CD4-positive, alpha-beta T cell treated with Interleukin-10 for 1 hour (primary cell): ENCODE measurements at places on chromosomes 5 and 9.

- no peak for DNase-seq
These were observed 823.3 kb upstream of the NUDT12 start for GRCh38 chr5:104385906-104386305.

GRCh38 chr9:17994695-17995425 is 416.0 kb downstream of the SH3GL2 start:
- DNase-seq: no peak

DNA sequence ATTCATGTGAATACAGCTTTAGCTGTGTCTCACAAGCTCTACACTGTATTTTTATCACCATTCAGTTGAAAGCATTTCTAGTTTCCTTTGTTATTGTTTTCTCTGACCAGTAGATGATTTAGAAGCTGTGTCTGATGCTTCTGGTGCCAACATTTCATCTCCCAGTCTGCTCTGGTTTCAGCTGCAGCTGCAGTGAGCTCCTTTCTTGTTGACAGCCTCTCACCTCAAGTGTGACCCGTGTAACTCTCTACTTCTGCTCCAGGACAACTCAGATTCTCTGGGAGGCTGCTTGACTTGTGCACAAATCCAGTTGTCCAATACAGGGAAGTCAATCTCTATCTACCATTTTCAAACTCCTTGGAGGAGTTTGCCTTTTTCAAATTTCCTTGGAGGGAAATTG is 504.8 kb downstream of the DIRAS2 start:
- no peak for DNase-seq

- DNase-seq: peak; percentile 62
These were observed 137.2 kb downstream of the C9orf50 start for GRCh38 chr9:129483415-129484351.

- DNase-seq: no peak
These were observed 22.4 kb upstream of the CORO2A start for GRCh38 chr9:98214811-98215210.

- DNase-seq: no peak
These were observed 94.4 kb upstream of the TLE4 start for GRCh38 chr9:79477241-79477840.

GRCh38 chr9:98862936-98863335 is 55.5 kb downstream of the GALNT12 start:
- DNase-seq: no peak

DNA sequence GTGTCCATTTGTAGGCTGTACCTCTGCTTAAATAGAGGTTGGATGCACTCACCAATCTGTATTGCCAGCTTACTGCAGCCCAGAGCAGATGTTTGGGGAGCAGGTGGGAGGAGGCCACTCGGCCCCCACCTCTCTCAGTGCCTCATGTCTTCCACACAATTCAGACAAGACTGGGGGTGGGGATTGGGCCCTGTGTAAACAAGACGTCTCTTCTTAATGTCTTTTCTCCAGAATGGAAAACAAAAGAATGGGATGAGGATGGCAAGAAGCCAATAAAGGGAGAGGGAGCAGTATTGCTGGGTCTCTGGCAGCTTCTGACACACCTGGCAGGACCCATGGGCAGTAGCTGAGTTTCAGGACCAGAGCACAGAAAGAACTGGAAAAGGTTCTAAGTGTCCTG is 64.9 kb downstream of the SIL1 start:
- DNase-seq: no peak
